ENCODE measurements at places on chromosomes 12 and 14.

GRCh38 chr12:70695361-70696023 is 58.3 kb upstream of the PTPRB start:
- DNase-seq = no peak

- no peak for DNase-seq
These were observed 29.9 kb downstream of the TSPAN9 start for GRCh38 chr12:3107071-3107583.

DNA sequence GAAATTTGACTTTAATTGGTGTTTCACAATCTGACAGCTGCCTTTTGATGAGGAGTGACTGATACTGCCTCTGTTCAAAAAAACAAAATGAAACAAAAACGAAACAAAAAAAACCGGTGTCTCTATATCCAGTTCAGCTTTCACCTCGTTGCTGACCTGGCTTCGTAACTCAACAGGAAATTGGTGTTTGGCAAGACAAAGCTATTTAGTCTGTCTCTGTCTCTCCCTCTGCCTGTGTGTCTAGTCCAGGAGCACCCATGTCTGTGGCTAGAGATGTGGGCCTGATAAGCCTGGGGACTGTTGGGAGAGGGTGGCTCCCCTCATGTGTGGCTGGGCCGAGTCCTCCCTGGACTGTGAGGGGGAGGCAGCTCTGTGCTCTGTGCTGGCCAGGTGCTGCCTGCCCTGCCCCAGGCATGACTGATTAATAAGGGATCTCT is 11.3 kb downstream of the CACNA1C start:
- DNase-seq = no peak

DNA sequence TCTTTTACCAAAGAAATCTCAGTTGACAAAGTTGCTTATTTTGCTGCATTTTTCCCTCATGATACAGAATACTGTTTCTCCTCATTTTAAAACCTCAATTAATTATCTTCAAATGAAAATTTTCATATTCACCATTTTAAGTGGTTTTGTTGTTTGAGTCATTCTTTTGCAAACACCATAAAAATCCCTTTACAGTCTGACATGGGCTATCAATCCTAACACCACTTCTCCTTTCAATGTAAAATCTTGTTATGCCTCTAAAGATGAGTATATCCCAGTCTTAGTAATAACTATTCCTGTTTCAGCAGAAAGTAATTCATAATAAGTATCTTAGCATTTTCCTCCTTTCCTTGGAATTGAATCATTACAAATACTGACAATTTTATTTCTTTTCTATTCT is 192.2 kb downstream of the SYT1 start:
- DNase-seq = no peak

DNA sequence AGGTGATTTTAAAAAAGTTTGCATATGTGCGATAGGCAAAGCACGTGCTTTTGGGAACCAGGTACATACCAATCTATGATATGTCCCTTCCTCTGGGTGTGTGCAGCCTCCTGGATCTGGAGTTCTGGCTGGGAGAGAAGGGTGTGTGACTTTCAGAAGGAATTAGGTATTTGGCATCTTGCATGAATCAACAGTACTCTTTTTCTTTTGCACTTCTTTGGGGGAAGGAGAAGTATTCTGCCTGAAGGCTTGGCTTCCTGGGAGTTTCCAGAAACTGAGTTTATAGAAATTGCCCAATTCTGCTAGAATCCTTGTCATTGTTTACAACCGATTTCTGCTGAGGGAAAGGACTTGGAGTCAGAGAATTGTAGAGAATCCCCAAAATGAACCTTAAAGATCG is 2.9 kb upstream of the CLMN start:
- DNase-seq = no peak

DNA sequence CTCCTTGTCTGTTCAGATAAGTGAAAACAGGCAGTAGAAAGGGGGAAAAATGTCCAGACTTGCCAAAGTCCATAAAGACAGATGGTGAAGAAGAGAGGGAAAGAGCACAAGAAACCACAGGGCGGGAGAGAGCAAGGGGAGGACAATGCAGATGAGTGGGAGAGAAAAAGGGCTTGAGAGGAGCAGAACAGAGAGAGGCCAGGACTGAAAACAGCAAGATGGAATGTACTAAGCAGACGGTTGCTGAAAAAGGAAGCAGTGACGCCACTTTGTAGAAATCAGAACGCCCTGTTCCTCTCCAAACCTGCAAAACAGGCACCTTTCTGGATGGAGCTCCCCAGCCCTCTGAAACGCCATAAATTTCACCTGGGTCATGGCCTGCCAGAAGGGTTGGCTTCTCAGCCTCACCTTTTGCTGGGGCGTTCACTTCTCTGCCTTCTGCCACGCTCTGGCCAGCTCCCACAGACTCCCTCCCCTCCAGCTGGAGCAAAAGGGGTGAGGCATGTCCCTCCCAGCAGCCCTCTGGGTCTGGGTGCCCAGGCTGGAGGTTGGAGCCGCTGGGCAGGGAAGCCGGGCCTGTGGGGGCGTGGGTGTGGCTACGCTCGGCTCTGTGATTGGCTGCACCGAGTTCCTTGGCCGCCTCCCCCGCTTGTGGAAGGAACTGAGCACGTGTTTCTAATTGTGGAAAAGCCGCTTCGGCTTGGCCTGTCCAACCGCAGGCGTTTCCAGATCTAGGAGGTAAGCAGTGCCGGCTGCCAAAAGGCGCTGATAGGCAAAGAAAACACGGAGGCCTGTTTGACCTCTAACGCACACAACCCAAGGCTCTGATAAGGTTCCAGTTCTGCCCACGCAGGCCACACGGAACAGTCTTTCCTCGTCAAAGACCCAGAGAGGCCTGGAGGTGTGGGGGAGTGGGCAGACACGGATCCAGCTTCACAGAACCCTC is 29.3 kb downstream of the SLC7A8 start:
- peak; percentile 15 for DNase-seq

DNA sequence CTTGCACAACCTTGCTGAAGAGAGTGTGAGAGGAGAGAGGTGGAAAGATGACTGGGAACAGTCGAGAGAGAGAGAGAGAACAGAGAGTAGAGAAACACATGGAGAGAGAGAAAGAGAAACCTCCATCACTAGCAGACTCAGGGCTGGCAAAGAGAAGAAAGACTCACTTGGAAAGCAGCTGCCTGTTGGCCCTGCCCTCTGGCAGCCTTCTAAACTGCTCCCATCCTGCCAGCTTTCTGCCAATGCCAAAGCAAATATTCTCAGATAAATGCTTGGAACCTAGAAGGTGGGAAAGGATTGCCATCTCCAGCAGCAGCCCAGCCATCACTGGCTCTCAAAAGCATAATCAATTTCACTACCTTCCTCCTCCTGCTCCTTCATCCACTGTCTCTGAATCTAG is 107.9 kb upstream of the WSCD2 start:
- DNase-seq = no peak

- DNase-seq = no peak
These were observed 35.1 kb downstream of the CCDC85C start for GRCh38 chr14:99568567-99569560.

DNA sequence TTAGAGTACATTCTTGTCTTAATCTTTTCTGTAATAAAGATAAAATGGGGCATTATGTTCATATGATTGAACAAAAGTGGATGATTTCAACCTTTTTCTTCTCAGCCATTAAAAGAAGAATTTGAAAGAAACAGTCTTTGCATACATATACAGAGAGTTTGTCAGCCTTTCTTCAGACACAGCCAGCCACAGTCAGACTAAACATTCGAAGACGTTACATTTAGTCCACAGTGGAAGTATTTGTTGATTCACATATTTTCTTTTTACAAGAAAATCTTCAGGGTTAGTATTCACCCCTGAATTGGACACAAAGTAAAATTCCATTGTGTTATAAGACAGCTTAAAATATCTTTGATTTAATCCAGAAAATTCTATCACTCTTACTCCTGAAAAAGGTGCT is 36.2 kb downstream of the ETV6 start:
- DNase-seq = no peak

GRCh38 chr14:69616408-69616773 is 5.0 kb downstream of the SUSD6 start:
- no peak for DNase-seq

DNA sequence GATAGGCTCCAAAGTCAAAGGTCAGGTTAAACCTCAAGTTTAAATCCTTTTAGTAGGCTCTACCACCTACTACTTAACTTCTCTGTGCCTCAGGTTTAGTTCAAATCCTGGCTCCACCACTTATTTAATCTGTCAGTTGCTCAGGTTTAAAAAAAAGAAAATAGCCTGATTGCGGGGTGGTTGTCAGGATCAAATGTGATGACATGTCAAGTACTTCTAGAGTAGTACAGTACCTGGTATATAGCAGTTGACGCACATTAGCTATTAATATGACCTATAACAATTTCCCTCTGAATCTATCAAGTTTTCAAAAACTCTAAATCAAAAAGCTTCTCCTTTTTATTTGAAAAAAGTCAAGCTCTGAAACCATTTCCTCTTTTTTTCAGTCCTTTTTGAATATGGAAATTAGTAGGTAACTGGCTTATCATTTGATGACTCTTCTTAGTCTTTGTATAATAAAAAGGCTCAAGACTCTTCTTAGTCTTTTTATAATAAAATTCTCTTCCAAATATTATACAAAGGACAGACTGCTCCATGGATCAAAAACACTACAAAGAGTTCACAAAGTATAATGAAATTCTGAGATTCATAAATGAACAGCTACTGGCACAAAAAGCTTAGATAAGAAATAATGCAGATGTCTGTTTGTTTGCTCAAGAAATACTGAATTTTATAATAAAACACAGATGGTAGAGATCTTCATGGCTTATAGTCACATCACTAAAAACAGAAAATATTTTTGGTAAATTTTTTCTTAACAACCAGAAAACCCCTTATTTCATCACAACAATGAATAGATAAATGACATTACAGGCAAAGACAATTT is 5.0 kb downstream of the OSBPL8 start:
- no peak for DNase-seq

Measured in T-helper 2 cell (primary cell).